Type B pancreatic cell (in vitro differentiated cells): ENCODE measurements at places on chromosomes 6 and 20. TPM values are rescaled to one million over a fixed set of nuclear protein-coding genes. Genes with fewer than 3 reads are reported as not detected.

DNA sequence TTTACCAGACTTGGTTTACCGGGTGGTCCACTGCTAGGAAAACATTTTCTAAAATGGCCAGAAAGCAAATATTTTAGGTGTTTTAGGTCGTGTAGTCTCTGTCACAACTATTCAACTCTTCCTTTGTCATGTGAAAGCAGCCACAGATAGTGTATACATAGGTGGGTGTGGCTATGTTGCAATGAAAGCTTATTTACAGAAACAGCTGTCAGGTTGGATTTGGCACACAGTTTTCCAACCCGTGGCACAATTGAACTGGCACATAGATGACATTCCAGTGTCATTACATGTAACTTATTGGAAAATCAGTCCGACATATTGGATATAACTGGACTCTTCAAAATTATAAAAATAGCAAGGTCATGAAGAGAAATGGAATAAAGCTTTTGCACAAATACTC lies 68.9 kb upstream of the KCNQ5 start:
- no peak for DNase-seq
- H3K4me3 ChIP-seq, result no peak overlapping the region
- no peaks in the 10 kb centered on the region for H3K4me1 ChIP-seq
- no peaks in the 10 kb centered on the region for H3K27me3 ChIP-seq
- H3K27ac ChIP-seq, result no peak overlapping the region
- H3K36me3 ChIP-seq, result no peaks in the 10 kb centered on the region

- H3K27ac ChIP-seq, result no peak overlapping the region
- H3K4me3 ChIP-seq, result no peak overlapping the region
- H3K4me1 ChIP-seq, result peaks cover 25% of the 10 kb centered on the region
- DNase-seq, result no peak
- H3K27me3 ChIP-seq, result no peaks in the 10 kb centered on the region
Observed at GRCh38 chr20:10465135-10465534, 30.0 kb downstream of the SLX4IP start.

DNA sequence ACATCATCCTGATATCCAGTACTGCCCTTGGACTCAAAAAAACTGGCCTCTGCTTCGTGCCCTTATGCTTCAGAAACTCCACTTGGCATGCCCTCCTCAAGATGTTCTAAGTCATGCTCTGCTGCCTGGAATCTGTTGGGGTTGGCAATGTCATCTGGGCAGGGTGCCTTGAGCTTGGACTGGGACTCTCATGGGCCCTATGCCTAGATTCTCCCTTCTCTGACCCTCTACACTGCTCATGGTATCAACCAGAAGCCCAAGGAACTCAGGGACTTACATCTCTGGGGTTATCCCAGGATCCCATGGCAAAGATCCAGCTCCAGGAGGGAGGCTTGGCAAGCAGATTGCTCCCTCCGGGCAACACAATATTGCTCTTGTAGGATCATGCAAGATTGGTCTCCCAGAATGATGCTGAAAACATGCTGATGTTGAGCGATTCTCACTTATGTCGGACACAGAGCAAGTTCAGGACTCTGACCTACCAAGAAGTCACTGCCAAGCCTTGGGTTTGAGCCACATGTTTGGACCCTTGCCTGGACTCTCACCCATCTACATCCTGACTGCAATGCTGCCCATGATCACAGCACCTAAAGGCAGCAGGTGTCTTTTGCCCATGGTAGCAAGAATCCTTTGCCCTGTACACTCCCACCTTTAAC lies 88.8 kb downstream of the ADAT2 start:
- no peak overlapping the region for H3K4me3 ChIP-seq
- DNase-seq, result no peak
- H3K4me1 ChIP-seq, result peaks cover 4% of the 10 kb centered on the region
- H3K27ac ChIP-seq, result no peak overlapping the region
- H3K27me3 ChIP-seq, result no peaks in the 10 kb centered on the region

Gene QRSL1
- 18.3 and 19.8 TPM in 2 replicates for total RNA-seq

Gene CRISP2
- 0.48 and 0.58 TPM in 2 replicates for total RNA-seq

Gene PPARD
- total RNA-seq, result 21.9 and 27.1 TPM in 2 replicates
